Hematopoietic multipotent progenitor cell treated with erythropoietin and hydrocortisone succinate and interleukin-3 and kit ligand, for 8 days (in vitro differentiated cells): ENCODE measurements at places on chromosomes 3 and 15.

DNA sequence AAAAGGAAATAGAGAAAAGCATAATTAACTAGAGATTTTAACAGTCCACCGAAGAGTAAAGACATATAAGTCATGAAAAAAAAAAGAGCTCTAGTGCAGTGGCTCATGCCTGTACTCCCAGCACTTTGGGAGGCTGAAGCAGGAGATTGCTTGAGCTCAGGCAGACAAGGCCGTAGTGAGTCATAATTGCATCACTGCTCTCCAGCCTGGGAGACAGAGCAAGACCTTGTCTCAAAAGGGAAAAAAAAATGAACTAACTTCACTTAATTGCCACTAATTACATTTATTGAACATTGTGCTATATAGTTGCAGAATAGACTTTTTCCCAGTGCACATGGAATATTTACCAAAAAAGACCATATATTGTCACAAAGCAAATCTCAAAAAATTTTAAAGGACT, 221.8 kb downstream of the CBLB start:
- no peak for DNase-seq

GRCh38 chr15:26807517-26808427, 34.9 kb upstream of the GABRB3 start:
- DNase-seq, result no peak

DNA sequence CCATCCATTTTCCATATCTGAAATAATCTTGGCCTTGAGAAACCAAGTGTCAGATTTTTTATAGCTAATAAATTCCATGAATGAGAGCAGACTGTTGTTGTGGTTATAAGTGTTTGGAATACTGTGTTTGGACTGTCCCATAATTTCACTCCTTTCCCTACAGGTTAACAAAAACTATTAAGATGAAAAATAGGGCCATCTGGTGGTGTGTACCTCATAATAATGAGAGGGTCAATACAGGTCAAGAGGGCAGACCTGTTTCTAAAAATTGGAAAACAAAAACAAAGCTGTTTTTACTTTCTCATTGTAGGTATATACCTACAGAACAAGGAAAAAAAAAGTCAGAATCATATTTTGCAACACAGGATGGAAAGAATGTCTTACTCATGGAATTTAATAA, 553.8 kb upstream of the SGO1 start:
- no peak for DNase-seq

DNA sequence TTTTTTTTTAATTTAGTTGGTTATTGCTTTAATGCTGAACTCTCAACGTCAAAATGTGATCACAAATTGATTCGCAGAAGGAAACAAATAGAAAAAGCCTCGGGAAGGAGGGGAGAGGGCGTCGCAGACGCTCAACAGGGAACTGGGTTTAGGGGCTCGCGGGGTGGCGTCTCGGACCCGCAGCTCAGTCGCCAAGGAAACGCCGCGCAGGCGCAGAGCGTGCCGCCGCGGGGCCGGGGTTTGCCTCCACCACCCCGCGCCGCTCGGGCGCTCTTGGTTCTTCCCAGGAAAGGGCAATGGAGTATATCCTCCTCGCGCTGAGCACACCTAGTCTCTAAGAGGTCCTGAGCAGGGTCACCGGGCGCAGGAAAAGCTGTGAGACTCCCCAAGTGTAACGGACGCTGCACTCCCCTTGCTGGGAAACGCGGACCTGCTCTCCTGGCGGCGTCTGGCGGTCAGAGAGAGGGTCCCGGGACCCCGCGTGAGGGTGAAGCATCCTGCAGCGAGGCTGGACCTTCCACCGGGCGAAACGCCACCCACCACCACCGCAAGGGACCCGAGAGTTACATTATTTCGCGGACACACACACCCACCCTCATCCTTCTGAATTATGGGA, 753 bp downstream of the PLCH1 start:
- peak; percentile 17 for DNase-seq

- no peak for DNase-seq
Observed at GRCh38 chr3:54047568-54047967, 74.8 kb upstream of the CACNA2D3 start.

DNA sequence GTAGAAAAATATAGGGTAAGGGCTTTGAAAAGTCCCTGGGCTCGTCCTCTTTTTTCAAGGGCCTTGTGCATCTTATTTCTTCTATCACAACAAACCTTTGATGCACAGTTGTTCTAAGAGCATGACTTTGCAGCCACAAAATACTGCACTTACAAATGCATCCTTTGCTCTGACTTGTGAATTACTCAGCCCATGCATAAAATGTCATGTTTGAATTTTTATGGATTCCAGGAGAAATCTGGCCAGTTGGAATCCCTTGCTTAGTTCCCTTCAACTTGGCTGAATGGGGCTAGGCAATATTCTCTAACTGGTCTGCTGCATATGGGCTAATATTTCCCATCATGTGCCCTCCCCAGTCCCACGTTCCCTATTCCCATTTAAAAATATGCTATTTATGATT, 523.9 kb upstream of the RGMA start:
- DNase-seq, result no peak

- DNase-seq, result no peak
Observed at GRCh38 chr3:77234004-77234403, 194.1 kb downstream of the ROBO2 start.

DNA sequence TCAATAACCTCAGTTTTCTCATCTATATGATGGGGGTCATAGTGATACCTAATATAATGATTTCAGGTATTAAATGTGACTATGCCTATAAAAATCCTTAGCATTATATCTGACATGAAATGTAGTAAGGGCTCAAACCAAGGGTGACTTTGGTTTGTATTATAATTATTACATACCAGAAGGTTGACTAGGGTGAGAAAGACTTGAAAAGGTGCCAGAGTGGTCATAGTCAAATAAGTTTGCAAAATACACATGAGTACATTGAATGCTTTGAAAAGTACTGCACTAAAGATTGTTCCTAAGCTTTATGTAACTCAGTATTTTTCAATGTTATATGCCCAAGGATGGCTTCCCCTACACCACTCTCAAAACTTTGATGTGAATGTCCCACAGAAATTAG, 297.2 kb downstream of the ARPP21 start:
- no peak for DNase-seq

GRCh38 chr15:65066635-65067316, 1.0 kb downstream of the RASL12 start:
- DNase-seq, result no peak

DNA sequence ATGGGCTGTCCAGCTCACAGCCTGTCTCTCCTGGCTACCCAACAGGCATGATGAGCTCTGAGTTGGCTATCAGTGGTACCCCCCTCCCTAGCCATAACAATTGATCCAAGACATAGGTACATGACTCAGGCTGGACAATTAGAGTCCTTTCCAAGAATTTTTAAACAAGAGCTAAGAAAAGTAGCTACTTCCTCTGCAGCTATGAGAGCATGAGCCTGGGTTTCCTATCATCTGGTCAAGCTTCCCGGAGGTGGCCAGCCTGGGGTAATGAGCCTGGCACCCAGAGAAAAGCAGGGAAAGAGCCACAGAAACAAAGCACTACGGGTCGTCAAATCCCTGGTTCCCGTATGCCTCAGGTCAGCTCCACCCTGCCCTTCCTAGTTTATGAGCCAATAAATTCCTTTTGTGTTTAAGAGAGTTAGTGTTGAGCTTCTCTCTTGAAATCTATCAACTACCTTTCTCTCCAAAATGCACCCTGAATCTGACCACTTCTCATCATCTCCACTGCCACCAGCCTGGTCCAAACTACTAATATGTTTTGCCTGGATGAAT, 2.3 kb upstream of the SLC51B start:
- DNase-seq, result no peak

DNA sequence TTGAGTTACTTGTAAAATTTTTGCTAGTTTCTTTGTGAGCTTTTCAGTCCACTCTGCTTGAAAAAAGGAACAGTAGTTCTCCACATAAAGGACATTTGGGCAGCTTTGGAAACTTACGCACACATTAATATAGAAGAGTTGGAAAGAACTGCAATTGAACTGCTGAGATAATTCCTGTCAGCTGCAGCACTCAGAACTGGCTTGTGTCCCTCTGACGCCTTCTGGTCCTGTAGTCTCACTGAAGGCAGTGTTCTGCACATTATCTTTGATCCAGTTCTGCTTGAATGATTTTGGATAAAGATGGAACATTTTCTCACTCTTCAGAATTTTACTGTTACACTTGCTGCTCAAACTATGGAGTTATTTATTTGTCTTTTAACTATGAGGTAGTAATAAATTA, 901.9 kb downstream of the OTOL1 start:
- no peak for DNase-seq

- DNase-seq, result no peak
Observed at GRCh38 chr15:84844964-84845363, 27.8 kb downstream of the ALPK3 start.

GRCh38 chr15:77369168-77369567, 50.7 kb downstream of the PEAK1 start:
- no peak for DNase-seq

GRCh38 chr15:79969146-79969545, 1.9 kb downstream of the BCL2A1 start:
- DNase-seq, result no peak

- DNase-seq, result no peak
Observed at GRCh38 chr15:42854576-42854975, 66.0 kb downstream of the TTBK2 start.

GRCh38 chr3:138862531-138862923, 27.8 kb upstream of the PIK3CB start:
- DNase-seq, result no peak
